DMS79 treated with DMSO at 0.1 percent for 48 hours (cell line): ENCODE measurements at places on chromosomes 6 and 20.

DNA sequence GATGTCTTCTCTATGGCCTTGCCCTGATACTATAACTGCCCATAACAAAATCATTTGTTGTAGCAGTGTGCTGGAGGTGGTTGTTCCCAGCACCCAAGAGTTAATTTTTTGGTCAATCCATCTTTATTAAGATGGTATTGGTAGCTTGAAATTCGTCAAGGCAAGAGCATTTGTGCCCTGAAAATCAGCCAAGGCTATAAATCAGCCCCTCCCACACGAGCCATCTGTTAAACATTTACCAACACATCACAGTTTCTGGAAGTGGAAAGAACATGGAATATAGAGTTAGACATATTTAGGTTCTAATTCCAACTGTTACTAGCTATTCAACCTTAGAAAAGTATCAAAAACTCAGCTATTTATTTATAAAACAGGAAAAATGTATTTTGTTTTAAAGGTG, 888.4 kb upstream of the GJE1 start:
- no peak for DNase-seq

DNA sequence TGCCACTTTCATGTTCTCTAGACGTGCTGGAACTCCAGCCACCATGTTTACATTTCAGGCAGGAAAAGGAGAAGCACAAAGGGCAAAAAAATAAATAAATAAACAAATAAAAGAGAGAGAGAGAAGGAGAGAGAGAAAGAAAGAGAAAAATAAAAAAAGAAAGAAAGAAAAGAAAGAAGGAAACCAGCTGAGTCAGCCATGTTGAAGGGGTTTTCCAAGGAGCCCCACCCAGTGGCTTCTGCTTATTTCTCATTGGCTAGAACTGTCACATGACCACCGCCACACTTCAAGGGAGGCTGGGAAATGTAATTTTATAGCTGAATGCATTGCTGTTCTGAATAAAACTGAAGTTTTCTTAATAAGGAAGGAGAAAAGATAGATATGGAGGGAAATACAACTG, 71.1 kb downstream of the BFSP1 start:
- no peak for DNase-seq

DNA sequence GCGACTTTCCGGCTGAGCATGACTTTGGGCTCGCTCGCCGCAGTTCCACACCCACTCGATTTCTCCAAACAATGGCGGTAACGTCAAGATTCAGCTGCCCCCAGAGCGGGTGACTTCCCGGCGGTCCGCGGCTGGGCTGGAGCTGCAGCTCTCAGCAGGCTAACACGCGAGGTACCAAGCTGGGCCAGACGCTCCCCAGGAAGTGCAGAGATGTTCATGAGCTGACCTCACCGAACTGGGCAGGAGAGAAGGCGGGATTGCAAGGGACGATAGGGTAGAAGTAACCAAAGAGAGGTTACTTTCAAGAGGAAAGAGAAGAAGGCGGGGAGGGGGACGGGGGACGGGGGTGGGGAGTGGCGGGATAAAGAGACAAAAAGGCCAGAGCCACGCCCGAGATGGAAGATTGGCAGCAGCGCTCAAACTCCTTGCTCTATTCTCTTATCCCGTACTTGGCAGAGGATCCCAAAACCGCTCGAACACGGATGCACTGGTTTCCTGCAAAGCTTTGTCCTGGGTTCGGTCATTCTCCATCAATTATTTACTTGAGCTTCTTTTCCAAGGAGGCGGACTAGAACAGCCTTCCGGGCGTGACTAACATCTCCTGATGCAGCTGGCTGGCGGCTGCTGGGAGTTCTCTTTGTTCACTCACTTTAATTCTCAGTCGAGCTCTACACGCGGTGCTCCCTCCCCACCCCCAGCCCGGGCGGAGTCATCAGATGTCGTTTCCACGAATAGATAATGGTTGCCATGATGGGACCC, at the start of gene MTCL3:
MTCL3 (minus strand) TSS at position 626 of the 759 bp plus-strand sequence.
- DNase-seq = peak; percentile 98

- DNase-seq = no peak
Measured at GRCh38 chr6:122389704-122390372, 9.6 kb upstream of the HSF2 start.

- DNase-seq = no peak
Measured at GRCh38 chr20:39309458-39309857, 347.3 kb downstream of the DHX35 start.

GRCh38 chr6:119736296-119737021, 386.9 kb upstream of the MAN1A1 start:
- no peak for DNase-seq

- no peak for DNase-seq
Measured at GRCh38 chr6:144730088-144730645, 445.0 kb downstream of the UTRN start.

- no peak for DNase-seq
Measured at GRCh38 chr6:120405947-120406346, 928.3 kb downstream of the TBC1D32 start.

DNA sequence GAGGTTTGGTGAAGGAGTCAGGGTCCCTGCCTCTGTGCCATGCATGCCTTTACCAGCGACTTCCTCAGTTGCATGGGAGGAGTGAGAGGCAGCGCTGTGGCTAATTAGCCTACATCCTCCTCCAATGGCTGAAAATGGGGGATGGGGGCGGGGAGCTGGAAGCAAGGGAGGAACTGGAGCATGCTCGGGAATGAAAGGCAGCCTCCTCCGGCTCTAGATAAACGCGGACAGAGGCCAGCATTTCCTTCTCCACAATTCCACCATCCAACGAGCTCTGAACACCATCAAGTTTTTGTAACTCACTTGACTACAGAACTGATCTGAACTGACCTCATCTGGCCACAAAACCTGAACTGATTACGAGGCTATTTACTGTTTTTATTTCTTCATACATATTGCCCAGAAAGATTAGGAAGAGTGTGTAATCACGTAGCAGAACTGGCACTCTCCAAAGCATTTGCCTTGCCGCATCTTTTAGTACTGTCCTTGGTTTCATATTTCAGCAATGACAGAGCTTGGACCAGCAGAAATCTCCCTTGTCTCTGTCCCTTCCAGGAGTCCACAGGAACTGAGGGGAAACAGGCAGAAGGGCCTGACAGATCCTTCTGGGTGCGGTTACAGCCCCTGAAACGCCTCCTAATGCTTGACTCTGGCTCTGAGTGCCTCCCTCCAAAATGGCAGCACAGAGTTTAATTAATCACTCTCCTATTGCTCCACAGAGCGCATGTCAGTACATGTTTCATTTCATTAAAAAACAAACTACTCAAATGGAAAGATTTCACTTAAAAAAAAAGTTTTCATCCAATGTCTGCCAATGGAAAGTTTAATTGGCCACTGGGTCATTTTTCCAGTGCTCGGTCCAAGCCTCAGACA, 58.2 kb upstream of the TRAF3IP2 start:
- DNase-seq = no peak

DNA sequence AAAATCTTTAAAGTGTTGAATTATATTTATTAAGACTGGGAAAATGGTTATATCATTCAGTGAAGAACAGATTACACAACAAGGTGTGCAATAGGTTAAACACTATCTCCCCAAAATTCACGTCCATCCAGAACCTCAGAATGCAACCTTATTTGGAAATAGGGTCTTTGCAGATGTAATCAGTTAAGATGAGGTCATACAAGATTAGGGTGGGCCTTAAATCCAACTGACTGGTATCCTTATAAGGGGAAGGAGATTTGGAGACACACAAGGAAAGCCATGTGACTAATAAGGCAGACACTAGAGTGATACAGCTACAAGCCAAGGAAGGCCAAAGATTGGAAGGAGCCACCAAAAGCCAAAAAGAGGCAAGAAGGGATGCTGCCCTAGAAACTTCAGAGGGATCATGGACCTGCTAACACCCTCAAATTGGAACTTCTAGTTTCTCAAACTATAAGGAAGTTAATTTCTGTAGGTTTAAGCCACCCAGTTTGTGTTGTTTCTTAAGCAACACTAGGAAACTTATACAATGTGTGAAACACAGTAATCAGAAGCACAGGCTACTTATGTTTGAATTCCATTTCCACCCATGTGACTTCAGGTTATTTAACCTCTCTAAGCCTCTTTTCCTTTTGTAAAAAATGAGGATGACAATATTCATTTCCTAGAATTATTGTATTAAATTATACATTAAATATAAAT, 16.9 kb downstream of the ILRUN start:
- no peak for DNase-seq
